Neural crest cell (in vitro differentiated cells): ENCODE measurements at places on chromosomes 3 and 15. TPM values are rescaled to one million over a fixed set of nuclear protein-coding genes. Genes with fewer than 3 reads are reported as not detected.

- H3K27me3 ChIP-seq = peaks cover 52% of the 10 kb centered on the region
- no peak for DNase-seq
- no peaks in the 10 kb centered on the region for H3K36me3 ChIP-seq
- peaks cover 4% of the 10 kb centered on the region for H3K4me1 ChIP-seq
- H3K4me3 ChIP-seq = no peak overlapping the region
Observed at GRCh38 chr15:40430271-40430805, 10.4 kb upstream of the BAHD1 start.

DNA sequence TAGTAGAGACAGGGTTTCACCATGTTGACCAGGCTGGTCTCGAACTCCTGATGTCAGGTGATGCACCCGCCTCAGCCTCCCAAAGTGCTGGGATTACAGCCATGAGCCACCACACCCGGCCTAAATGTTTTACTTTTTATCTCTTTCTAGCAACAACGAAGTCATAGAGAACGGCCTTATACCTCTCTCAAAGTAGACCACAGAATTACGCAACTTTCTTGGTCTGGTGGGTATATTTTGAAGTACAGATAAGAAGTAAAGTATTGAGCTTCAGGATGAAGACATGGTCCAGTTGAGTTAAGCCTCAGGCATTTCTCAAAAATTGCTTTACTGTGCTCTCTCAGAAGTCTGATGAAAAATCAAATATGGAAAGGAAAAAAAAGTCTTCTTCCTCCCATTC is 30.6 kb downstream of the FAM240A start:
- no peak overlapping the region for H3K27ac ChIP-seq
- peaks cover 3% of the 10 kb centered on the region for H3K27me3 ChIP-seq
- no peaks in the 10 kb centered on the region for H3K4me1 ChIP-seq
- H3K4me3 ChIP-seq = no peak overlapping the region

The CAND2 gene
- 14.8 and 15.5 TPM in 2 replicates for total RNA-seq

The TYRO3 gene
- 71.7 and 74.7 TPM in 2 replicates for total RNA-seq

The KCNAB1 gene
- total RNA-seq = 0.18 and 0.79 TPM in 2 replicates

The IQCF6 gene
- not detected in 2 replicates for total RNA-seq

The EID1 gene
- 212 and 223 TPM in 2 replicates for total RNA-seq

GRCh38 chr15:73942751-73943270 is 16.5 kb downstream of the LOXL1 start:
- H3K36me3 ChIP-seq = no peaks in the 10 kb centered on the region
- H3K27me3 ChIP-seq = no peaks in the 10 kb centered on the region
- no peak for DNase-seq
- H3K27ac ChIP-seq = no peak overlapping the region

DNA sequence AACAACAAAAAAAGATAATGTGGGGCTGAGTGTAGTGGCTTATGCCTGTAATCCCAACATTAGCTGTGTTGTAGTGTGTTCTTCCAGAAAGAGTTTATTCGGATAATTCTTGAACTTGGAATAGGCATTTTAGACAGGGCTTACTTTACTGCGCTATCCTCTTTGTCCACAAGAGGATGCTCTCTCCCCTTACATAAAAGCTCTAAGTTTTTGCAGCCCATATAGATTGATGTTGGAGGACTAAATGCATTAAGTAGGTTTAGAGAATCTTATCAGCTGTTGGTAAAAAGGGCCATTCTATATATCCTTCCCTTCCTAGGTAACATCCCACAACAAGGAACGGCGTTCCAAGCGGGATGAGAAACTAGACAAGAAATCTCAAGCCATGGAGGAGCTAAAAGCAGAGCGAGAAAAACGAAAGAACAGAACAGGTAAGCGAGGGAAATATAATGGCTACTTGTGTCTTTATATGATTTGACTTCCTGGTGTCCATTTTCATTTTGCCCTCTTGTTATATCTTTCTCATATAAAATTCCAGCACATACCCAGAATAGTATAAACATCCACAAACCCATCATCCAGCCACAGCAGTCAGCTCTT is 27.8 kb upstream of the ITPKA start:
- H3K27me3 ChIP-seq = no peaks in the 10 kb centered on the region
- no peak overlapping the region for H3K27ac ChIP-seq
- peaks cover 7% of the 10 kb centered on the region for H3K4me1 ChIP-seq

- peak overlapping the region; percentile 41 for H3K4me3 ChIP-seq
- H3K27ac ChIP-seq = no peak overlapping the region
- H3K27me3 ChIP-seq = no peaks in the 10 kb centered on the region
- DNase-seq = peak; percentile 85
Observed at GRCh38 chr3:127574880-127575878, 15.4 kb downstream of the TPRA1 start.
